Endothelial cell of umbilical vein (primary cell): ENCODE measurements at places on chromosomes 2 and 18.

DNA sequence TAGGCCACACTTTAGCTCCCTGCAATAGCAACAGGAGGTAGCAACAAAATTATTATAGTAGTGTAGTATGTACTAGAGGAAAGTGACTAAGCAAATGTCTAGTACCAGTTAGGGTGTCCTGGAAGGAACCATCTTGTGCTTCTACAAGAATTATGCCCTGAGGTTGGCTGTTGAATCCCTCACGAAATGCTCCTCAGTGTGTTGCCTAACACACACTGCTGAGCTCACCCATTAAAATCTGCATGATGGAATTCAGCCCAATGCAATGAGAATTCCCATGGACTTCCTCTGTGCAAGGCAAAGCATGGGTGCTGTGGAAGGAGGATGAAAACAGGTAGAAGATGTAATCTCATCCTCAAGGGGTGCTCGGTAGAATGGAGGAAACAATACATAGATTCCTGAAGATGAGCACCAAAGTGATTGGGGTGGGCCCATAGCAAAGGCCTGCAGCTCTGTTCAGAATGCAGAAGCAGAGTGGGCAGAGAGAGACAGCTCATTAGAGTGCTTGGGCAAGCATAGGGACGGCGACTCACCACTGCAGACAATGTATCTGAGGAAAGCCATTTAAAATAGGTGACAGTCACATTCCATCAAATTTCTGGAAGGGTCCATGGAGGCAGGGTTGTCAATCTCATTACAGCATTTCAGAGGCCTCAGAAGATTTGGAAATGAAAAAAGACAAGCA, 1.2 kb upstream of the UGT1A7 start:
- DNase-seq = no peak
- no peak overlapping the region for H3K4me3 ChIP-seq
- no peaks in the 10 kb centered on the region for H3K4me1 ChIP-seq
- H3K27ac ChIP-seq = no peak overlapping the region

GRCh38 chr2:30226144-30227032, 4.9 kb upstream of the LBH start:
- H3K4me3 ChIP-seq = no peak overlapping the region
- H3K27me3 ChIP-seq = peaks cover 5% of the 10 kb centered on the region
- H3K27ac ChIP-seq = no peak overlapping the region
- DNase-seq = no peak
- peaks cover 5% of the 10 kb centered on the region for H3K4me1 ChIP-seq
- no peaks in the 10 kb centered on the region for H3K36me3 ChIP-seq

DNA sequence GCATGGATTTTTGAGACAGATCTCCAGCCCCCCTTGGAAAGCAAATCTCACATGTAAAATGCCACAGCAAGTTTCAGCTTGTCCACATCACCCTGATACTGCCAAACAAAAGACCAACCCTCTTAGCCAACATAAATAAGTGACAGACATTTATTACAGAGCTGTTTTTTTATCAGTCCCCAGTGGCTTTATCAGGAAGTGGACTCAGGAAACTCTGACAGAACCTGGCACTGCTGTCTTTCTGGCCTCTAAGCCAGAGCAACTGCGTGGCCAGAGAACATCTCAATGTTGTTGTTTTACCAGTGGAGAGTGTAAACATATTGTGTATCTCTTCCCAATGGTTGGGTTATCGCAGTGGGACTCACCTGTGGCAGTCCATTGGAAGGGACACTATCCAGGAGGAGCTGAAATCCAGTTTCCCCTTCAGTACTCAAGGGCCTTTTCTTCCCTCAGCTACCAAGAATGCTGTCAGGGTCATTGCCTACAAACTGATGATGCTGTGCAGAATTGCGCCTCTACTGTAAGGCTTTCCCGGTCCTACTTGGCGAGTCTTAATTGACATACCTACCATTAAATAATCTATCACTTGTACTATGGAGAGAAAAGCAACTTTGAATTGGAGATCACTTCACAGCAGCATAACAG, 22.0 kb downstream of the SLC14A1 start:
- peak; percentile 60 for DNase-seq
- peaks cover 5% of the 10 kb centered on the region for H3K27me3 ChIP-seq
- peaks cover 12% of the 10 kb centered on the region for H3K4me1 ChIP-seq
- no peak overlapping the region for H3K4me3 ChIP-seq

DNA sequence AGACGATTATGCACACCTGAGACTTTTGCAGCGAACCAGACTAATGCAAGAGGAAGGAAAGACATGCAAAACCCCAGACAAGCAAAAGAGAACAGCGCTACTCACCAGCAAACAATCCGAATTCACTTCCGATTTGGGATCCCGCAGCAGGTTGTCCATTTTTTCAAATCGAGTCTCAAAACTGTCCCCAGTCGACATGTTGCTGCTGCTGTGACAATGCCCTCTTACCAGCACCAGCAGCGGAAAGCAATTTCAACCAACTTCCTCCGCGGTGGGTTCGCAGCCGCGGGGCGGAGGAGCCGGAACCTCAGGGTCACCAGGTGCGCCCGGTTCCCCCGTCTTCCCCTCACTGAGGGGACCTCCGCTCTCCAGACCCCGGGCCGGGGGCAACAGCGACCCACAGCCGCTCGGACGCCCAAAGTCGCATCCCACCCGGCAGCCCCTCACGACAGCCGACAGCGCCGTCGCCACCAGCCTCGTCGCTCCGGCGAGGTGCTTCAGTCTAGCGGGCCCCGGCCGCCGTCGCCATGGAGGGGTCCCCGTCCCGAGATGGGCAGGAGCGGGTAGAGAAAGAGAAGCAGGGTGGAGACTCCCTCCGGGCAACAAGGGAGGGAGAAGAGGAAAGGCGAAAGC, 784 bp downstream of the ROCK1 start:
- peak overlapping the region; percentile 99 for H3K4me3 ChIP-seq
- peaks cover 23% of the 10 kb centered on the region for H3K4me1 ChIP-seq
- H3K27ac ChIP-seq = peak overlapping the region; percentile 59
- no peak for DNase-seq
- H3K36me3 ChIP-seq = no peaks in the 10 kb centered on the region

- H3K27me3 ChIP-seq = no peaks in the 10 kb centered on the region
- H3K36me3 ChIP-seq = no peaks in the 10 kb centered on the region
- H3K27ac ChIP-seq = no peak overlapping the region
- DNase-seq = no peak
- no peaks in the 10 kb centered on the region for H3K4me1 ChIP-seq
Observed at GRCh38 chr18:76981396-76981968, 151.1 kb downstream of the MBP start.

DNA sequence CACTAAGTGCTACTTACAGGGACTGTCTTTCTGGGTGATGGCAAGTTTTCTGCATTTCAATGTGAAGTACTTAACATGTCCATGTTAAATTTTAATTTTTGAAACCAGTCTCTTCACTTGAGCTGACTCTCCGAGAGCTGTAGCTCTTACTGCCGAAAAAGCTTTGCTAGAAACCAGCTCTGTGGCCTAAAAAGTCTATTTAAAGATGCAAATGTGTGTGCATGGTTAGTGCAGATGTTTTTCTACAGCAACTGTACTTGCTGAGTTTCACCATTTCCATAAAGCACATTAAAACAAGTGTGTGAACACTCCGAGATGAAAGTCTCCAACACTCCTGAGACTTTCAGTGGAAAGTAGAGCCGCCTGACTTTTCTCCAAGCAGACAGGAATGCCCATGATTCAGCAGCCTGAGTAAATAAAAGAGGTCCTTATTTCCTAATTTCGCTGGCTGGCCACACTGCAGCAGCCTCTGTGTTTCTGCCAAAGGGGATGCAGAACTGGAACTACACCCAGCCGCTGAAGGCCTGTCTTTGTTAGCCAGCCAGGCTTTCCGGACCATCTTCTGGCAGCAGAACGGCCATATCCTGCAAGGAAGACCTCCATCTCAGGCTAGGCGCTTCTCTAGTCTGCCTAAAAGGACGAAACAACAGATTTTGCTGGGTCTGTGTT, 121.2 kb downstream of the ZNF521 start:
- peak overlapping the region; percentile 90 for H3K27ac ChIP-seq
- no peaks in the 10 kb centered on the region for H3K27me3 ChIP-seq
- peaks cover 17% of the 10 kb centered on the region for H3K36me3 ChIP-seq
